ENCODE measurements at places on chromosomes 4 and X. TPM values are rescaled to one million over a fixed set of nuclear protein-coding genes. Genes with fewer than 3 reads are reported as not detected.

DNA sequence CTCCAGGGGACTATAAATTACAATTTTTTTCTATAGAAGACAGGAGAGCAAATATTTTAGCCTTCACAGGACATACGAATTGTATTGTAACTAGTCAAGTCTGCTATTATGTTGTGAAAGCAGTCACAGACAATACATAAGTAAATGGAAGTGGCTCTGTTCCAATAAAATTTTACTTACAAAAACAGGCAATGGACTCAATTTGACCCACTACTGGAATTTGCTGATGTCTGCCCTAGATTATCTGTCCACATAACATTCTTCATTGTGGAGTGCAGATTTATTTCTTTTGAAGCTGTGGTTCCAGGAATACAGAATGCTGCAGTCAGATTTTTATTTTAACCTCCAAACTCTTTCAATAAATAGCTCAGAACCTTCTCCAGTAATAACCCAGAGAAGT lies 330.3 kb downstream of the PPP4R3C start:
- DNase-seq: no peak

- DNase-seq: no peak
Measured at GRCh38 chrX:22691966-22692565, 307.7 kb upstream of the DDX53 start.

- DNase-seq: no peak
Measured at GRCh38 chr4:137531986-137532868, at the start of gene PCDH18. Gene PCDH18 (minus strand): TSS chr4:137532494. CDS start chr4:137532088, 406 bp downstream.

GRCh38 chr4:138104284-138104680 lies 137.9 kb downstream of the SLC7A11 start:
- DNase-seq: no peak

DNA sequence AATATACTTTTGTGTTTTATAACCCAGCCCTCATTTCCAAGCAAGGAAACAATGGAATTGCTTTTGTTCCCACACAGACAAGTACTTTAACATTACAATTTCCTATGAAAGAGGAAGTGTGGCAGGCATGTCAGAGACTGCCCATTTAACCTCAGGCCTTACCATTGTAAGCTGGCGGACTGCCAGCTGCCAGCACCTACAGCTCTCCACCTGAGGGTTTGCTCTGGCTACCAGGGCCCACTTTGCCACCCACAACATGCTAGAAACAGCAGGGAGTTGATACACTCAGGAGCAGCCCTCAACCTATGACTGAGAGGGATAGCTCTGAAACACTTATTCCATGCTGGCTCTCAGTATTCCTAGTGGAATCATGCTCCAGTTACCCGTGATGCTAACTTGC lies 152.3 kb upstream of the PRDX4 start:
- no peak for DNase-seq

DNA sequence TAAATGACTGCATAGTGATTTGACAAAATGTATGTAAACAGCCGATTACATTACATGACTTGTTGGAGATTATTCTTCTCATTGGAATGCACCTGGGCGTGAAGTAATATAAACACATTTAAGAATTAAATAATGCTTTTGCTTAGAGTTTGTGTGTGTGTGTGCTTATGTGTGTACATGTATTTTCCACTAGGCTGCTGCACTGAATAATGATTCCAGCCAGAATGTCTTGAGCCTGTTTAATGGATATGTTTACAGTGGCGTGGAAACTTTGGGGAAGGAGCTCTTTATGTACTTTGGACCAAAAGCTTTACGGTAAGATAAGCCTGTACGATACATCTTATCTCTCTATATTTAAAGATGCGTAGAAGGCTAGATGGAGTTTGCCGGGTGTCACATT lies 12.6 kb downstream of the NEIL3 start:
- no peak for DNase-seq

GRCh38 chr4:8127051-8127826 lies 31.4 kb downstream of the ABLIM2 start:
- no peak for DNase-seq

Gene FGFBP2
- 25.0 TPM for total RNA-seq

Gene MID1IP1
- 73.6 TPM for total RNA-seq

Gene PHEX
- total RNA-seq: 0.23 TPM

Gene TDO2
- total RNA-seq: not detected
